Heart right ventricle (tissue), 16 donors: ENCODE measurements at places on chromosomes 1 and 21. TPM values are rescaled to one million over a fixed set of nuclear protein-coding genes. Genes with fewer than 3 reads are reported as not detected.
A peak's percentile ranks its signal among the peaks of the same experiment; 100 is the strongest.

The RGS1 gene
- 0.95 TPM for polyA plus RNA-seq

The KIF14 gene
- polyA plus RNA-seq, result 0.03 TPM

GRCh38 chr21:28150778-28151177, 841.9 kb downstream of the LTN1 start:
- no peak for DNase-seq

GRCh38 chr1:12756768-12757413, 10.9 kb downstream of the CFAP107 start:
- DNase-seq, result no peak

DNA sequence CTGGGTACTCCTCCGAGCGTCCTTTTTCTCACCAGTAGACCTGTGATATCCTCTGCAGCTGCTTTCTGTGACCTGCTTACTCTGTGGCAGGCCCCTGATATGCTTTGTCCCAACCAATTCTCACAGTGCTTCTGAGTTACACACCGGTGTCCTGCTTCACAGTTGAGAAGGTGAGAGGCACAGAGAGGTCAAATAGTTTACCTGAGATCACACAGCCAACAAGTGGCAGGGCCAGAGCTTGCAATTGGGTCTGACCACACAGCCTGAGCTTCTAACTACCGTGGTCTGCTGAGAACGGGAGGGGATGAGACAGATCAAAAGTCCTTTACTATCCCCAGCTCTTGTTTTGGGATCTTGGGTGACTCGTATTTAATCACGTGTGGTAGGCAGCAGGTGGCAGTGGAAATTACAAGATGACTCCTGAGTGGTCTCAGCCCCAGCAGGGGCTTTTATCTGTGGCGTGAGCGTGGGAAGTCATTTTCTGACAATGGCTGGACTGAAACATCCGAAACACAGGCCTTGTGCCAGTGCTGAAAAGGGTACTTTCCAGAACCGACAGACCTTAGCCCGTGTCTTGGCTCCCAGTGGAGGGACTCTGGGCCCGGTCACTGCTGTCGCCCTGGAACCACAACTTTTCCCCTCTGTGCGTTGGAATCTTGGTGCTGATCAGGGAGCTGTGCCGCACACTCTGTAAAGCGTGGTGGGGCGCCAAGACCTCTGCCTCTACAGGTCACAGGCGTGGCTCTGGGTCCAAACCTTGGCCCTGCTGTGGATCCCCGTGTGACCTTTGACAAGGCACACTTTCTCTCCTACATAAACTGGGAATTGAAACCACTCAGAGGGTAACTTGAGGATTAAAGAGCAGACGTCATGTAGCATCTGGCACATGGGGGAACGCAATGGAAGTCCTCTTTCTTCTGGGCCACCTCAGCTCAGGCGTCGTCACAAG, 11.9 kb downstream of the THEMIS2 start:
- DNase-seq, result no peak

DNA sequence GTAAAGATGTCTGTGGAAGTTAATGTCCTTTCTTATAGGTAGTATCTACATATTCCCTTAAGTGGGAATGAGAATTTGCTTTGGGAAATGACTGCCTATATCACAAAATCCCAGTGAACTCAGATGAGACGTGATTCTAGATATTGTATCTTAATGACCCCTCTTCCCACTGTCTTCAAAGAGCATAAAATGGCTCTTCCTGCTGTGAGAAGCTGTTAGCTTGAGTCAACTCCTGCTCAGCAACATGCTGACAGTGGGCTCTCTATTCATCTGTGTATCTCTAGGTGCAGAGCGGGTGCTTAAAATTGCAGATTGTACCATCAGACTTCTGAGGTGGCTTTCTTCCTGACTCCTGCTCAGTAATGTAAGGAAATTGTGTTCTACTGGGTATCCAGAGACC, 100.6 kb downstream of the SPAG17 start:
- no peak for DNase-seq

GRCh38 chr1:116178837-116179236, 67.6 kb downstream of the MAB21L3 start:
- no peak for DNase-seq

- DNase-seq, result no peak
These were observed 1.5 kb downstream of the KNCN start for GRCh38 chr1:46549697-46550681.

DNA sequence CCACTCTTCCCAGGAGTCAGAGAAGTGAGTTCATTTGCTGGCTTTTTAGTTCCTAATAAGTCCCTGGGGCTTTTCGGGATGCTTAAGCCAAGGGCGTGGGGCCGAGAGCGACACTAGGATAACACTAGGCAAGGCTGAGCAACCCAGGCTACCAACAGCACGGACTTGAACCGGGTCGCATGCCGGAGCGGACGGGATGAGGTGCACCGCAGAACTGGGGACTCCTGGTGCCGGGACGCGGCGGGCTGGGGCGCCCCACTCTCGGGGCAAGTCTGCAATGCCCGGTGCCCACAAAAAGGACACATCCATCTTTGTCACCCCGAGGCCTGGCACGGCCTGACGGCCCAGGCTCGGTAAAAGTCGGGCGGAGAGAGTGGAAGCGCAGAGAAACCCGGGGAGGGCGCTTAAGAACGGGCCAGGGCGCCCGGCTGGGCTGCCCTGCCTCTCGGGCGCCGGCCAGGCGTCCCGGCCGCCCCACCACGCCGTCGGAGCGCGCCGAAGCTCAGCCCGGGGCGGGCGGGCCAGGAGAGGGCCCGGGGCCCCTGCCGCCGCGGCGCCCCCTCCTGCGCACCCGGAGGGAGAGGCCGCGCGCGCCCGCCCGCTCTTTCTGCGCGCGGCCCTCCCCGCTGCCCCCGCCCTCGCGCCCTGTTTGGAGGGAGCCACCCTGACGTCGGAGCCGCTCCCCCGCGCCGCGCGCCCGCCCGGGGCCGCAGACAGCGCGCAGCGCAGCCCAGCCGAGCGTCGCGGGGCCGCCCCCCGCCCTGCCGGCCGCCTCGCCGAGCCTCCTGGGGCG, at the start of gene NBL1:
Gene NBL1 (plus strand): TSS at position 710 of the 793 bp plus-strand sequence. CDS start 10,720 bp downstream, outside the sequence.
- DNase-seq, result peak; percentile 84

- no peak for DNase-seq
These were observed 18.1 kb upstream of the FAM78B start for GRCh38 chr1:166184897-166185296.

DNA sequence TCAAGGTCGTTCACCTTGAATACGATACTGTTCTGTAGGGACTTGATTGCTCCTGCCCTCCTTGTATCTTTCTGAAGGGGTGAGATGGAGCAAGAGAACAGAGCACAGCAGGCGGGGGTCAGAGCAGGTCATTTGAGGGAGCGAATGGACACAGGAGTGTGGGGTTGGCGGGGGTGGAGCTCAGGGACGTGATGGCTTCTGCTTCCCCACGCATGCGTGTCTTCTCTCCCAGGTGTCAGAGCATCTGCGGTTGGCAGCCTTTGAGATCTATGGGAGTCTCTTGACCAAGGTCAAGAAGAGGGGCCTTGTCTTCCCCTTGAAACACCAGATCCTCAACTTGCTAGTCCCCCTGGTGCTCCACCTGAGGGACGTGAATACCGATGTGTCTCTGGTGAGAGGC, 63.9 kb downstream of the INAVA start:
- no peak for DNase-seq

DNA sequence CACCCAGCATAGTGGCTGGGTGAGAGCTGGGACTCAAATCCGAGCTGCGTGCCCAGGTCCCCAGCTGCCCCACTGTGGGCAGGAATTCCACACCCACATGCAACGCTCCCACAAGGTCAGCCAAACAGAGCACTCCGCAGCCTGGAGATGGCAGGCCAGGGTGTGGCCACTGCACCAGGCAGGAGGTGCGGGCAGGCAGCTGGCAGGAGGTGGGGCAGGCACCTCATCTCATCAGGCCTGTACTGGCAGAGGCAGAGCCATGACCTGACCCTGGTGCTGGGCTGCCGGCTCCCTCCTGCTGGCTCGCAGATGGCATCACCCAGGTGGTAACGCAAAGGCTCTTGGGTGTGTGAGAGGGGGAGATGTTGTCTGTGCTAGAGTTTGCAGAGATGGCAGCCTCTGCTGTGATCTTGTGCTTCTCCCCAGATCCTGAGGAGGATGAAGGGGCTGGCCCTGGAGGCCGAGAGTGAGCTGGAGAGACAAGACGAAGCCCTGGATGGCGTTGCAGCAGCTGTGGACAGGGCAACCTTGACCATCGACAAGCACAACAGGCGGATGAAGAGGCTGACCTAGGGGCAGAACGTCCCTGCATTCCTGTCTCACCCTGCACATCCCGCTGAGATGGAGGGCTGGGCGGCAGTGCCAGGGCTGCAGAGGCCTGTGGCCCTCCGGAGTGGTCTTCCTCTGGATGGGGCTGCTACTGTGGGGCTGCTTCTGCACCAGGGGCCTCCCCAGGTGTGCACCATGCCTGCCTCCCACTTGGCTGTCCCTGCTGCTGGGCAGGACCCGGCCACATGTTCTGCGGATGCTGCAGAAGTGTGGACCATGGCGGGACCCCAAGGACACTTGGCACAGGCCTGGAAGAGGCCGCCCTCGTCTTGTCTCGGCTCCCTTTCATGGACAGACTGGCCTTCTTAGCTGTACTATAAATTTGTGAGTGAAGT, 35.1 kb upstream of the PRSS38 start:
- DNase-seq, result no peak

GRCh38 chr1:43042773-43043457, 84.2 kb upstream of the SLC2A1 start:
- DNase-seq, result no peak

DNA sequence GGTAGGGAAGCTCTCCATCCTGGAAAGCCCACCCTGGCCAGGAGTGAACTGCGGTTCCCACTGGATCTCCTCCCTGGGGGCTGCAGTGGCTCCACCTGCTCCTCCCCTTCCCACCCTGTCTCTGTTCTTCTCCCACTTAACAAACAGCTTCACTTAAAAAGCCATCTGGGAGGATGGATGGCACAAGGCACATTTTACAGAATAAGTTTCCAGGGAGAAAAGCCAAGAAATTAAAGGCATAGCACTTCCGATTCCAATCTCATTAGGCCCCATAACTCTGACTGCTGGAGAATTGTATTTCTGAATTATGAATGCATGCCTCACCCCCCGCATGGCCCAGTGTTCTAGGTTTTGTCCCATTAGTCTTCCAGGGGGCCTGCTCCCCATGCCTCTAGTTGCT, 718.3 kb downstream of the PTPRU start:
- DNase-seq, result no peak

- DNase-seq, result no peak
These were observed 37.8 kb upstream of the IRF2BP2 start for GRCh38 chr1:234647758-234648157.

- no peak for DNase-seq
These were observed 3.4 kb downstream of the PODN start for GRCh38 chr1:53065391-53065790.

DNA sequence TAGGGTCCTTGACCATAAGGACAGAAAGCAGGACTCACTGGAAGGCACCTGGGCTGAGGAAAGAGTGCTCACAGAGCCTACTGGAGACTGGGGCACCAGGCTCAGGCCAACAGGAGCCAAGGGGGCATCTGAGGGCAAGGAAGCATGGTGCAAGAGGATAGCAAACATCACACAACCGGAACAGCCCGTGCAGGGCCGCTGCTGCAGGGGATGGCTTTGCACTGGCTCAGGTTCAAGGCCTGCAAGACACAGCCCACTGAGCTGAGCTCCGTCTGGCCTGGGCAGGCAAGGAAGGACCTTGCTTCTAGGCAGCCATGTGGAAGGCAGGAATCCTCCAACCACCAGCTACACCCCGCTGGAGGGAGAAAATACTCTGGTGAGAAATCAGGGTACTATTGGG, 59.8 kb upstream of the KIF26B start:
- DNase-seq, result no peak

DNA sequence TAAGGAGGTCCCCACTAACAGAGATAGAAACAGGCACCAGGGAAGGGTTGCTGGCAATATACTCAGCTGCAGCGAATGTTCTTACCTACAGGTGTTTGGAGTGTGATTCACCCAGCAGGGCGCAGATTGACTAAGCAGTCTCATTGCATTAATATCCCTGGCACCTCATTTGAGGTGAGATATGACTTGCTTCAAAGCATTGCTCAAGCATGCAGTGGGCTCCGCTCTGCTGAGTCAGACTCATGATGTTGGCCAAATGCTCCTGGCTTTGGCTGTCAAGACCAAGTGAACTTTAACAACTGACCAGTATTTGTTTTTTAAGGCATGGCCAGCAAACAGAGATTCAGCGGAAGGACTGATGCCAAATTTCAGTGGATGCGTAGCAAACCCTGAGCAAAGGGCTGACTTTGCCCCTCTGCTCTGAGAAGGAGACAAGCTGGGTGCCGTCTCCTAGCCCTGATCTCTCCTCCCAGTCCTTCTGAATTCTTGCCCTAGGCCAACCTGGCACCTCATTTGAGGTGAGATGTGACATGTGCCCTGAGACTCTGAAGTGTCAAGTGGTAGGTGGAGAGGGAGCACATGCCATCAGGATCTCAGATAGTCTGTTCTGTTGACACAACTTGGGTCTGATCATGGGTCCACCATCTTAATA, 187.1 kb upstream of the COA6 start:
- DNase-seq, result no peak

DNA sequence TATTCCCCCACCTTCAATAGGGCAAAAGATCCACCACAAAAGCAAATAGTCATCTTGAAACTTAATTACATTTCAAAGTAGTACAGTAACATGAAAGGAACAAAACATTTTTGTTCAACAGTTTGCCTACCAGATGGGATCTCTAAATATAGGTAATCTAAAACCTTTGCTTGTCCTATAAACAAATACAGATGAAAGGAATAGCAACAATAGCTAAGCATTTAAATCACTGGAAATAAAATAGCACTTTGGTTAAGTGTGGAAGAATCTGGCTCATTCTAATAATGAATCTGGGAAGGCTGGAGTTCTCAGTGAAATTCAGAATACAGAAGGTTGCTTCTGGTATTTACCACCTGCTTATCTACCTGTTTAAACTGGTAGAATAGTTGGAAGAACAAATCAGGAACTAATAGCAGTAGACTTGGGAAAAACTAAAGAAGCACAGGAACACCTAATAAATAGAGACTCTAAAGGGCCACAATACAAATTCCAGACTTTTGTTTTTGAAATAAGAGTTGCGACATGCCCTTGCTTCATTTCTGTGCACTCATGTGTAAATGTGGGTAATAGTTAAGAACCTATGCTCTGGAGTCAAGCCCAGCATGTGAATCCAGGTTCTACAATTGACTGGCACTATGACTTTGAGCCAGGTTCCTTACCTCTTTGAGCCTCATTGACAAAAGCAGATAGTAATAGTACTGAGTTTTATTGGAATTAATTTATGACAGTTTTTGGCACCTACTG, 2.3 kb upstream of the LYPLAL1 start:
- no peak for DNase-seq

DNA sequence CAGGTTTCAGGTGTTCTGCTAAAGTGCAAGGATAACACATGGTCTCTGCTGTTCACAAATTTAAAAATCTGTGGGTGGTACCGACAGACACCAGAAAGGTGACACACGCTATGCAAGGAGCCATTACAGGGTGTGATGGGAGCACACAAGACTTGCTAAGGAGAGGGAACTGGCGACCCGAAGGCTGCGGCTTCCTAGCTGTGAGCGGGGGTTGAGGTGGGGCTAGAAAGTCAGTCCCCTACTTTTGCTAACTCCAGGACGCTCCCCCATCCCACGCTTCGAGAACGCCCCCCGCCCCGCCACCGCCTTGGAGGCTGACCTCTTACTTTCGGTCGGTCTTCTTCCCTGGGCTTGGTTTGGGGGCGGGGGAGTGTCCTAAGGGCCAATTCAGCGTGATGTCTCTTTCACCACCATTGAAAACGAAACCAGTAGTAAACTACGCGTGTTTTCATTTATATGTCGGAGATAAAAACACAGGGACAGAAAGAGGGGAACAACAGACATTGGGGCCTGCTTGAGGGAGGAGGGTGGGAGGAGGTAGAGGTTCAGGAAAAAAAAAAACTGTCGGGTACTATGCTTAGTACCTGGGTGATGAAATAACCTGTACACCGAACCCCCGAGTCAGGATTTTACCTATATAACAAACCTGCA, 1.1 kb downstream of the CKS1B start:
- DNase-seq, result peak; percentile 45
